ENCODE measurements at places on chromosomes 1 and 21.
A peak's percentile ranks its signal among the peaks of the same experiment; 100 is the strongest.

GRCh38 chr1:196029410-196029809 lies 578.8 kb downstream of the KCNT2 start:
- no peak for DNase-seq

GRCh38 chr1:109094377-109094803 lies 3.8 kb downstream of the TMEM167B start:
- DNase-seq: no peak

GRCh38 chr1:156840186-156840897 lies 18.6 kb downstream of the INSRR start:
- no peak for DNase-seq

GRCh38 chr1:239999170-239999569 lies 92.5 kb upstream of the FMN2 start:
- no peak for DNase-seq

DNA sequence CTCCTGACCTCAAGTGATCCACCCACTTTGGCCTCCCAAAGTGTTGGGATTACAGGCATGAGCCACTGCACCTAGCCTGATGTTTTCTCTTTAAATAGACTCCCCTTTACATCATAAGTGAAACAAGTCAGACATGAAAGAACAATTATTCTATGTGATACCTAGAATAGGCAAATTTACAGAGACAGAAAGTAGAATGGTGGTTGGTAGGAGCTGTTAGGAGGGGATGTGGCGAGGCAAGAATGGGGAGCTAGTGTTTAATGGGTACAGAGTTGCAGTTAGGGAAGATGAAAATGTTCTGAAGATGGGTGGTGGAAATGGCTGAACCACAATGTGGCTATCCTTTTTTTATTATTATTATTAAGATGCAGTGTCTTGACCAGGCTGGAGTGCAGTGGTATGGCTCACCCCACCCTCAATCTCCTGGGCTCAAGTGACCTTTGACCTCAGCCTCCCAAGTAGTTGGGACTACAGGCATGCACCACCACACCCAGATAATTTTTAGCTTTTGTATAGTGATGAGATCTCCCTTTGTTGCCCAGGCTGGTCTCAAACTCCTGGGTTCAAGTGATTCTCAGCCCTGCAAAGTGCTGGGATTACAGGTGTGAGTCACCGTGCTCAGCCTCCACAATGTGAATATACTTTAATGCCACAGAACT lies 28.4 kb downstream of the ELF3 start:
- DNase-seq: no peak

DNA sequence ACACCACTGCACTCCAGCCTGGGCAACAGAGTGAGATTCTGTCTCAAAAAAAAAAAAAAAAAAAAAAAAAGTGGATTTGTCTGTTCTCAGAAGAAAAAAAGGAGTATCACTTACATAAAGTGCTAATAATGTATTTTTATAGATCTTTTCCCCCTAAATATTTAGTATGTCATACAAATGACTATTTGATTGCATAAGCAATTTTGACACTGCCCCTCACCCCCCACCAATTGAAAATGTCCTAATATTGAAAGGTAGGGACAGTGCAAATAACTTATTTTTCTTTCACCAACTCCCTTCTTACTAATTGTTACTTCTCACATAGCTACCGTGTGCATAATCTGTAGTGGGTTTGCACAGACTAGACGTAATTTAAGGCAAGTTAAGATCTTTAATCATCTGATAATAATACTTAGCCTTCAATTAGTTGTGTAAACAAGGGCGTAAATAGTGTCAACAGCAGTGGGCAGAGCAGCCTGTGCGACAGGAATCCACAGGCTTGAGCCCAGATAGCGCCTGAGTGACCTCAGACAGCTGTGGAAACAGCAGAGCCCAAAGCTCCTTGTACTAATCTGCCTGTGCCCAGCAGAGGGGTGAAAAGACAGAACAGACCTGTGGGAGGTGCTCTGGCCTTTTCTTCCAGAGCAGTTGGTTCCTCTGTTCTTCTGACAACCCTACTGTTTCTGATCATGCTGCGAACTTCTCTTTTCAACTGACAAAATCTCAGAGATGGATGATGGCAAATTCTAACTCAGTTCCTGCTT lies 4.5 kb upstream of the IER5 start:
- DNase-seq: no peak

DNA sequence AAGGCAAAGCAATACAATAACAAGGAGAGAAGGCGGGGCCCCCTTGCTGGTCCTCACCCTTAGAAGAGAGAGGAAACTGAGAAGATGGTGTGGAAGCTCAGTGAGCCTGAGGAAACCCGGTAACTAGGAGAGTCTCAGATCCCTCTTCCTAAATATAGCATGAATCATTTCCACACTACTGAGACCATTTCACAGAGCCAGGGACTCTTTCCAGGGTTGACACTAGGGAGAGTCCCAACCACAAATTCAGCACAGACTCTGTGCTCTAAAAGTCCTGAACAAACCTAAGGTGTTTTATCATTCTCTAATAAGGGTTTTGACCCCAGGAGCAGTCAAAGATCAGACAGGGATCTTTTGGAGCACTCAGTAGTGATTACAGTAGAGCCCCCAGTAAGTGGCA lies 647.7 kb downstream of the KCNT2 start:
- DNase-seq: no peak

DNA sequence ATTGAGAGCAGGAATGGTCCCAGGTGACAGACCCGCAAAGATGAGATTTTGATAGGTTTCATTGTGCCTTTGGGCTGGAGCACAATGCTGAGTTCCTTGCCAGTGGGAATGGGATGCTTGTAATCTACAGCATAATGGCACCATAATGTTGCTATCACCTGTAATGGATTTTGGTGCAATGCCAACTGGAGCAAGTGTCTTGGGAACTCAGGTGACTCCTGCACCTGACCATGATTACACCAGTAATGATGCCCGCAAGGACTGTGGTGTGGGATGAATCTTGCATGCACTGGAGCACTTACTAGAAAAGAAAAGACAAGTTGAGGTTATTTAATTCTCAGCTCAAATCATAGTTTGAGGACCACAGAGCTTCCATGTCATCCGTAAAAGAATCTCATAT lies 96.7 kb downstream of the PTPRU start:
- no peak for DNase-seq

GRCh38 chr1:4089421-4090175 lies 189.5 kb upstream of the C1orf174 start:
- no peak for DNase-seq

GRCh38 chr1:31502926-31503511 lies 73.3 kb upstream of the TINAGL1 start:
- DNase-seq: no peak

- peak; percentile 47 for DNase-seq
These were observed 146.1 kb upstream of the FGGY start for GRCh38 chr1:59150577-59151386.

DNA sequence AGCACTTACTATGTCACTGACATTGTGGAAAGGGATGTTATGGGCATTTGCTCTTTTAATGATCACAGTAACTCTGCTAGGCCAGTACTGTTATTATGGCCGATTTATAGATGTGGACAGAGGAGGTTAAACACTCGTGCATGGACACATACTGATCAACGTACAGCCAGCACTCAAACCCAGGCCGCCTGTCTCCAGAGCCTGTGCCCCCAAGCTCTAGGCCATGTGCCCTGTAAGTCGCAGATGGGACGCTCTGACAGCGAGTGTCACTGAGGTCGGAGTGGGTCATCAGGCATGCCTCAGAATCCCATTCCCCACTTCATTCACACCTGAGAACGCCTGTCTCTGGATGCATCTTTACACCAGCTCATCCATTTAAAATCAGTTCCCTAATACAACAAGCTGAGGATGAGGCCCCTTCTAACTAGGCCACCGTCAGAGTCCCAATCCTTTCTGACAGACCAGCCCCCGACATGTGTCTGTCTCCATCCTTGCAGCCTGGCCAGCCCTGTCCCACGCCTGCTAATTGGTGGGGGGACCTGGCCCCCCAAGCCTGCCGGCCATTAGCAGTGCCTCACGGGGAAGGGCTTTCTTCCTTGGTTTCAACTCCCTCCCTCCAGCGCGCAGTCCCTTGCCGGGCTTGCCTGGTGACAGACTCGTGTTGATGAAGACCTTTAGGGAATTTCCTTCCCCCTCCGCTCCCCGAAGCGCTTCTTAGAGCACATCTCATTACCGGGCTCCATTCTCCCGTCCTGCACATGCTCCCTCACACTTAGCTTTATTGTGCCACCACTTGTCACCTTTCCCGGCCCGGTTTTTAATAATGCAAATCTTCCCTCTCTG lies 436.8 kb downstream of the KIF26B start:
- no peak for DNase-seq

DNA sequence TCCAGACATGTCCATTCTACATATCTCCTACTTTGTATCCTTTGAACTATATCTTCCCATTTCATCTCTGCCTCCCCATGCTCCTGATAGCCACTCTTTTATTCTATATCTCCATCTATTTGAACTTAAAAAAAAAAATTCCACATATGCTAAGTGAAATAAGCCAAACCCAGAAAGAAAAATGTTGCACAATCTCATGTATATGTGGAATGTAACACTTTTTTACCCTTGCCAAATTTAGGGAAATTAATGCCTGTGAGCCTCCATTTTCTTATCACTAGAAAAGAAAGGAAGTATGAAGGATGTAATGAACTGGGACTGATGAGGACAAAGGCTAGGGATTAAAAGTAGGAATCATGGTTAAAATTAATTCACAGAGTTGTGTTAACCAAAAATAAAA lies 53.5 kb downstream of the RGS13 start:
- DNase-seq: no peak

DNA sequence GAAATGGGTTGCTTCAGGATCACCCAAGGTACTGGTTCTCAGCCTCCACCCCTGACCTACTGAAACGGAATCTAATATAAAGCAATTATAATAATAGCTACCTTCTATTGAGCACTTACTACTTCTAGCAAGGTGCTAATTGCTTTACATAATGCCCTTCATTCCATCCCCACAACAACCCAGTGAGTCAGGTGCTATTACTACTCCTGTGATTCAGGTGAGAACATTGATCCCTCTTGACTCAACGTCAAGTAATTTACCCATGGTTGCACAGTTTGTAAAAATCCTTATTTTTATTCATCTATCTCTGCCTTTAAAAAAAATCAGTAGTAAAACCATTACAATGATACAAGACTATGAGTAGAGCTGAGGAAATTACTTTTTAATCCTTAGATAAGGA lies 85.2 kb downstream of the UCHL5 start:
- DNase-seq: no peak

- DNase-seq: no peak
These were observed 106.4 kb downstream of the HMGB4 start for GRCh38 chr1:33970148-33970825.

DNA sequence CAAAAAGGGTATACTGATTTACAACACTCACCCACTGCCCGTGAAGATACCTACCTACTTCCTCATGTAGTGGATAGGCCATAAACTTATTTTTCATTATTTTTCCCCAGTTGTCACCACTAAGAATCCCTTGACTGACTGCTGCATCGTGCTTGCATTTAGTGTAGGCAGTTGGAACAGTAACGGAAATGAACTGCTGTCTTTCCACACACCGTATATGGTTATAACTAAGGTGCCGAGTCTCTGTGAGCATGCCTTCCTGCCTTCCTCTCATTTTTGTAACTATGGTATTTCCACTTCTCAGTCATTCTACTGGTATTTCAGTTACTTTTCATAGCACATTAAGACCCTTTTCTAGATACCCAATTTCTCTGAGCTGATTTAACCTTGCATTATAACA lies 36.4 kb downstream of the SLC35F3 start:
- no peak for DNase-seq

DNA sequence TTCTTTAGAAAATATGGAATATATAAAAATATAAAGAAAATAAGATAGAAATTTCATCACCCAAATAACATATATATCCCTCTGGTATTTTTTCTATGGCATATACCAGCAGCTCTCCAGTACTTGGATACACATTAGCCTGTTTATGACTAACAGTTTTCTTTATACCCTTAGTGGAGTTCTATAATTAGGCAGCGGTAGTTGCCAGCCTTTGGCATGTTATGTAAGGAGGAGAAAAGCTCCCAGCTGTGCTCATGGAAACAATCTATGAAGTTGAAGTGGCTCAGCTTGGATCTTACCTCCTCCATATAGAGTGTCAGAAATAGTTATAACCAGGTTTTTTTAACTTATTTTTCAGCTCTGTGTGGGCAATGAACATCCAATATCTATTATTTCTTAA lies 1636.8 kb downstream of the AMY1C start:
- DNase-seq: no peak

DNA sequence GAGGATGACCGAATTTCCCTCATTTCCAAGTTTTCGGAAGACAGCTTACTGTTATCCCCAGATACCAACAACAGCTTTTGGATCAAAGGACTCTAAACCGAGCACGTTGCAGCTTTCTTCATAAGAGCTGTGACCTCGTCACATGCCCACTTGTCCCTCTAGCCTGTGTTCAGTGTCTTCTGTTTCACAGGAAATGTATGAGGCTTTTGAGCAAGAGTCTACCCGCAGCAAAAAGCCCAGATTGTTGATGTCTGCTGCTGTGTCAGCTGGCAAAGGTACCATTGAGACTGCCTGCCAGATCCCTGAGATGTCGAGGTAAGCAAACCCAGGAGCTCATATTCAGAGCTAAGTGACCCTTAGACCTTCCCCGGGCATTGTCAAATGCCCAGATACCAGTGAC lies 24.1 kb downstream of the CHI3L2 start:
- DNase-seq: no peak

- DNase-seq: no peak
These were observed 5.0 kb upstream of the SHCBP1L start for GRCh38 chr1:182957902-182958395.

GRCh38 chr1:77031106-77031662 lies 163.9 kb downstream of the ST6GALNAC5 start:
- no peak for DNase-seq

DNA sequence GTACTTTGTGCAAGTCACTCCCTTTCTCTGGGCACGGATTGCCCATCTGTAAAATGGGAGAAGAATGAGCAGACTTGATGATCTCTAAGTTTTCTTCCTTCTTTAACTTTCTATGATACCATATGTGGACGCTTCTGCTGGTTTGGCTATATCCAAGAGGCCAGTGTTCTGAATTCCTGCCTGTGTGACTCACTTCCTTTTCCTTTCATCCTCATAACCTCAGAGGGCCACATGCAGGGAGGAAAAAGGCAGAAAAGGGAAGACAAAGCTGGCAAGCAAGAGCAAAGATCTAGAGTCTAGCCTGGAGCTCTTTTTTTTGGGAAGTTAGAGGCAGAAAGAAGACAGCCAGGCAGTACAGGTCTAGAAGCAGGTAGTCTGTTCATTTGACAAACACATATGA lies 151.2 kb downstream of the OMA1 start:
- no peak for DNase-seq

- DNase-seq: no peak
These were observed 4.5 kb downstream of the DHCR24 start for GRCh38 chr1:54882519-54882918.

- no peak for DNase-seq
These were observed 11.1 kb downstream of the SELE start for GRCh38 chr1:169722779-169723178.
